ENCODE measurements at places on chromosomes 6 and 20.

GRCh38 chr6:51578994-51579393, 508.4 kb downstream of the PKHD1 start:
- DNase-seq, result no peak

GRCh38 chr6:13624871-13625288, 9.7 kb downstream of the NOL7 start:
- DNase-seq, result peak; percentile 29

GRCh38 chr6:122838060-122838780, 49.2 kb downstream of the SMPDL3A start:
- DNase-seq, result no peak

GRCh38 chr6:157990321-157991066, 8.8 kb downstream of the SYNJ2 start:
- peak; percentile 36 for DNase-seq

- no peak for DNase-seq
These were observed 137.3 kb downstream of the TMEM200A start for GRCh38 chr6:130503146-130503545.

- DNase-seq, result no peak
These were observed 31.2 kb downstream of the PLAGL1 start for GRCh38 chr6:143976806-143977349.

GRCh38 chr6:105484238-105485161, 81.6 kb upstream of the PREP start:
- DNase-seq, result no peak

- peak; percentile 46 for DNase-seq
These were observed 2.3 kb downstream of the E2F3 start for GRCh38 chr6:20403766-20404640.

DNA sequence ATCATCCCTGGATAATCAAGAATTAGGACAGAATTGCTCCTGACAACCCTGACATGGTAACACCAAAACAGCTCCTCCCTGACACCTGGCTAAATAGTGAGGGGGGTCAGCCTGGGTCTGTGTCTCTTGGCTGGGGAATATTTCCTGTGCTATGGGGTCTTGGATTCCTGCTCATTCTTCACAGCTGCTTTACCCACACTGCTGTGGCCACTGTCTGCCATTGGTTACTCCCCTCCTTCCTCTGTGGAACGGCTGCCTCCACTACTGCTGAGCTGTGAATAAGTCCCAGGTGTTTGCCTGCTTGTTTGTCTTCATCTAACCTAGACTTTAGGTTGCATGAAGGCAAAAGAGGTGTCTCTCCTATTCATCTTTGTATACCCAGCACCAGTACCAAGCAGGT, 33.9 kb upstream of the TXLNB start:
- no peak for DNase-seq

DNA sequence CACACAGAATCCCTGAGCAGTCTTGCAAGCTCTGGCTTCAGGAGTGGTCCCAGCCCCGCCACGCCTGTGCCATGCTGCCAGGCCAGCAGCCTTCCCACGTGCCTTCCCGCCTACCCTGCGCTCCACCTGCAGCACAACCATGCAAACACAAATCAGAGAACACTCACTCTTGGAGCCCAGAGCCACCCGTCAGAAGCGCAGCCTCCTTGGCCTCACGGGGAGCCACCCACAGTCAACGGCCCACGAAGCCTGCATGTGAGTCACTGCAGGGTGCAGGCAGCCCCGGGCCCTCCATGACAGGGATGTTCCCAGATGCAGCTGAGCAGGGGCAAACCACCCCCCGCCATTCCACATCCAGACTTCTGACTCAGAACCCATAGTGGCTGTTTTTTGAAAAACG, 217.0 kb downstream of the DLL1 start:
- DNase-seq, result no peak

DNA sequence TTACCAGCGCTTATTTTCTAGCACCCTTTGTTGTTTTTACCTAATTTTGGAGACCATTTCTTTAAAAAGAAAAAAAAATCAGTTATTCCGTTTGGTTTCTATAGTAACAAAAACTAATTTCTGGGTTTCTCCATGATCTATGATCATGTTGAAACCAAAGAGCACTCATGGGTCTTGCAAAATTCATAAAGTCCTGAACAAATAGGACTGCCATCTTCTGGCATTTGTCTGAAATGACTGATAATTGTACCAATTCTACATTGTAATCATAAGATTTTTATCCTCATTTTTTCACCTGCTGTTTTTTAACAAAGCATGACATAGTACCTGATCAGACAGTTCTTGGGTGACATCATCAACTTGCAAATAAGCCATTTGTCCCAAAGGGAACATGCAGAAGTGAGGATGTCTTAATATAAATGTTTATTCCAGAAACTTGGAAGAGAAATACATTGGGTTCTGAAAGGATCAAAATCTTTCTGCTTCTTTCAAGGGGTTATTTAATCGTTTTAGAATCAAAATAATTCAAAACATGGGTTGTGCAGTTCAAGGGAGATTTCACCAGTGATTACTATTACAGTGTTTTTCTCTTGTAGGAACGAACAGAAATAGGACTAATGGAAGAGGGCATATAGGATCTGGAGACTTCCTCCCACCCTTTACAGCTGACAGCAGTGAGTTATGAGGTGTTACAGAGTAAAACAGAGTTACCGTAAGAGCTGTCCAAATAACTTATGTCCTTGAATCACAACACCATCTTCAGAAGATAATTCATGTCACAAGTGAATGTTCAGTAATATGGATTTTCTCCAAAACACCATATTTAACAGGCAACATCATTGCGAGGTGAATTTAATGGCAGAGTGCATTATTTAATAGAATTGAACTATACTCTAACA, 87.1 kb upstream of the GJE1 start:
- no peak for DNase-seq

GRCh38 chr20:25496165-25496967, 88.9 kb downstream of the GINS1 start:
- no peak for DNase-seq

DNA sequence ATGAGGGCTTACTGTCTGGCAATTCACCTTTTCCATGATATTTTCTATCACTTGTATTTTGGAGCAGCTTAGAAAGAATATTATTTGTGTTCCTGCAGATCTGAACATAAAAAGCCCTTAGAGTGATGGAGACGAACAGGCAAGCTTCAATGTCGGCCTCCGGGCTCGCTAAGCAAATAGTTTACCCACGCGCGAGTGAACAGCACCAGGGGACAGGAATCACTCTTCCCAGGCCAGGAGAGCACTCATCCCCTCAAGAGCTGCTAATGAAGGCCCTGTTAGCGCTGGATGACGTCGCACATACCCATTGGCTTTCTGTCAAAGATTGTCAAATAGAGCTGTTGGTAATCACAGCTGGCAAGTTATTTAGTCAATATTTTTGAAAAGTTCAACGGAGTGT, 395.7 kb downstream of the ZFAND3 start:
- no peak for DNase-seq

- DNase-seq, result no peak
These were observed 107.4 kb upstream of the TENT5A start for GRCh38 chr6:81859884-81860283.

- DNase-seq, result no peak
These were observed 106.2 kb downstream of the ERMARD start for GRCh38 chr6:169857343-169858292.

DNA sequence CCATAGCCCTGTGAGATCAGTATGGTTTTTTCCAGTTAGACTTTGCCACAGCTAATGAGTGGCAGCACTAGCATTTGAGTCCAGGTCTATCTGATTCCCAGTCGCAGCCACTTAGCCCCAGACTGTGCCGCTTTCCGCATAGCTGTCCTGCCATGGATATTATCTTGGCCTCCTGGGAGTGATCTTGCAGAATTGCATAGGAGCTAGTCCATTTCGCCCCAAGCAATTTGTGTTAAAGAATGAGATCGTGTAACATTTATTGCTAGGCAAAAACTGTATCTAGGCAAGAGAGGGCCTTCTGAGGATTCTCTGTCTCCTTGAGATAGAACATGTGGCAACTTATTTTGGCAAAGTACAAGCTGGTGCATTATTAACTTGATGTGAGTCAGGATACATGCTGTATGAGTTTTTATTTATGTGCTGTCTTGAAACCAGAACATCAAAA, 74.2 kb downstream of the EZR start:
- DNase-seq, result no peak

- no peak for DNase-seq
These were observed 16.7 kb upstream of the PRDM1 start for GRCh38 chr6:106069478-106069877.

DNA sequence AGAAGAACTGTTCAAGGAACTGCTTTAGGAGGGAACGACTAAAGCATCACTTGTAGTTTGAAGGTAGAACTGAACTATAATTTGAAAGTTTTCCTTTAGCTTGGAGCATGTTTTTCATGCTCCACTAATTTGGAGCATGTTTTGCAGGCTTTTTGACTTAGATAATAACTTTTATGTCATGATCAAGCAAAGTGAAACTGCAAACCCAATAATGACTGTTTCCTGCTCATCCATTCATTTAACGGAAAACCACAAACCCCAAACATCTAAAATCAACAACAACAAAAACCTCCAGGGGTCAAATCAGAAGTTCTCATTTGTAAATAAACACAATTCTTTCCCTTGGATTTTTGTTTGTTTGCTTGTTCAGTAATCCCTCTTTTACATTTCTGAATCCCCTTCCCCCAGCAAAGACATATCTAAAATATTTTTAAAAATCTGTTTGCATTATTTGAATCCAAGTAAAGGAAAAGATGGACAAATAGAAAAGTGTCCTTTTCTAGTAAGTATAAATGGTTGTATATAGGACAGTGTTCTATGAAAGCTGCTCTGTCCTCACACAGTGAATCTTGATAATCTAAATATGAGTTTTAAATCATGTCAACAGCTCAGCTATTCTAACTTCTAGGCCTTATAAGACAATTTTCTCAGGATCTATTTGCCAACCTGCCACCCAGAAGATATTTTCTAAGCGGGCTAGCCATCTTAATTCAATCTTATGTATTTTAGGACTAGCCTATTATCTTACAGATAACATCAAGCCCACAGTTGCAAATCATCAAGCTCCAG, 2.6 kb downstream of the SIM1 start:
- DNase-seq, result no peak

- DNase-seq, result no peak
These were observed 431.0 kb upstream of the IRAK1BP1 start for GRCh38 chr6:78436335-78436734.

- DNase-seq, result peak; percentile 79
These were observed 17.1 kb downstream of the OR2B2 start for GRCh38 chr6:27894839-27895762.

GRCh38 chr6:104969785-104970581, 13.1 kb downstream of the LIN28B start:
- no peak for DNase-seq

DNA sequence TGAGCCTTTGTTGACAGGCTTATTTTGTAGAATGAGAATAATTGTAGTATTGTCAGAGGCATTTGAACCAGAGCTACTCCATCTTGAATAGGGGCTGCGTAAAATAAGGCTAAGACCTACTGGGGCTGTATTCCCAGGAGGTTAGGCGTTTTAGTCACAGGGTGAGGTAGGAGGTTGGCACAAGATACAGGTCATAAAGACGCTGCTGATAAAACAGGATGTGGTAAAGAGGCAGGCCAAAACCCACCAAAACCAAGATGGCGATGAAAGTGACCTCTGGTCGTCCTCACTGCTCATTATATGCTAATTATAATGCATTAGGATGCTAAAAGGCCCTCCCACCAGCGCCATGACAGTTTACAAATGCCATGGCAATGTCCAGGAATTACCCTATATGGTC, 82.7 kb downstream of the PFDN4 start:
- DNase-seq, result no peak

DNA sequence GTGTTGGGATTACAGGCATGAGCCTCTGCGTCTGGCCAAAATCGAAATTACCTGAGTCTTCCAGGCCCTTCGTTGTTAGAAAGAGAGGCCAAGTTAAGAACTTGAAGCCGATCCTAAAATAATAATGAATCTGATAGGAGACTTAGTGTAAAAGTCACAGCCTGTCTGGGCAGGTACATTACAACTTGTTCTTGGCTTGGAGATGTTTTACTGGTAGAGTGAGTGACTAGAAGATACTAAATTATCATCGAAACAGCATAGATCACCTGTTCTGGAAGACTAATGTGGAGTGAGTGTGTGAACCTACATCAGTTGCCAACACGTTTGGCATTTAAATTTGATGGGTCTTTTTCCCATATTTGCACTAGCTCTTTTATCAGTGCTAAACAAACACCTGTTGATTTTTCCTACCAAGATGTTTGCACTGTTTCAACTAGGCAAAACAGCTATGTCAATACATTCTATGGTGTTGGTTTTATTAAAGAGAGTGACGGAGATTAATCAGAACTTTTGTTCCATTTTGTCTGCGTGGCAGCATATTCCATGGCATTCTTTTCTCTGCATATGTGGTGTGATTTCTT, 4.6 kb upstream of the TMEM217 start:
- no peak for DNase-seq

GRCh38 chr6:1856381-1856780, 246.7 kb downstream of the FOXC1 start:
- no peak for DNase-seq

GRCh38 chr20:51541189-51542032, 1.1 kb downstream of the NFATC2 start:
- peak; percentile 84 for DNase-seq

DNA sequence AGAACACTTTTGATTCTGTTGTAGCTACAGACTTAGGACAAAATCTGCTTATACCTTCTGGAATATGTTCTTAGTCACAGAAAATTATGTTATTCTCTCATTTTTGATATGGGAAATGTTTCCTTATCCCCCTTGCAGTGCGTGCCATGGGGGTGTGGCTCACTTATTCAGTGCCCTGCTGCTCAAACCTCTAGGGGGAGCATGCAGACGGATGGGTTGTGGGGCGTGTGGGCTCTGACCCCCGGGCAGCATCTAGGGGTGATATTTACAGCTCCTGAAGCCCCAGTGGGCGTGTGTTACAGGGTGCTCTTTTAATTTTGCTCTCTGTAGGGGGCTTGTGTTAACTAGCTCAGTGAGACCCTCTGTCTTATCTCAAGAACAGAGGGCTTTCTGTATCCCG, 61.3 kb upstream of the FERMT1 start:
- no peak for DNase-seq

DNA sequence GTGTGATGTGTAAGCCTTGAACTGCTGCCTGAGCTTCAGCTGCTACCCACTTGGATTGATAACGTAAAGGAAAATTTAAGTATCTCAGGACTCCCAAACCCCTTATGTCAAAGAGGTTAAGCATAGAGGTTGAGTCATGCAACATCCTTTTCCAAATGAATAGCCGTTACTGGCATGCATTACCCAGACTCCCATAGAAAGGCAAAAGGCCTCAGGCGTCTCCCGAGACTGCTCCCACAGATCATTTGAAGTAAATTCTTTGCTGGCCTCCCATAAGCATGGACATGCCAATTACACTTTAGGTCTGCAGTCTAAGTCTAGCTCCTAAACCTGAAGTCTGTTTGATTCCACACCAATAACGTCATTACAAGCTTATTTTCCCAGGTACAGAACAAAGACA, 14.7 kb downstream of the IPCEF1 start:
- DNase-seq, result no peak

DNA sequence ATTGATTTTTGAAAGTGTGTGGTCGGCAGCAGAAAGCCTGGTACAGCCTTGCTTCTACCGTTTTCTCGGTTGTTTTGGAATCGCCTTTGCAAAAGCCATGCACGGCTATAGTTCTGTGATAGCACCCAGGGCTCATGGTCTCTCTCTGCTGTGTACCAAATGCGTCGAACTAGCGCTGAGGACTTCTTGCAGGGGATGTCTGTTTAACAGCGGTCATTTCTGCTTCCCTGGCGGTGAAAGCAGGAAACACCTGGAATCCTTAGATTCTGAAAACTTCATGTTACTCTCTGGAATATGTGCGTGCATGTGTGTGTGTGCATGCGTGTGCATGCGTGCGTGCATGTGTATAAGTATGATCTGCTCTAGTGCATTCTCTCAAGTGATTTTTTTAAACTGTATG, 26.1 kb upstream of the GCNT2 start:
- DNase-seq, result no peak
